ENCODE measurements at places on chromosomes 2 and 18. TPM values are rescaled to one million over a fixed set of nuclear protein-coding genes. Genes with fewer than 3 reads are reported as not detected.

- DNase-seq: no peak
Observed at GRCh38 chr2:113084249-113085000, 16.7 kb downstream of the IL1F10 start.

GRCh38 chr2:29241341-29241740, 126.1 kb downstream of the CLIP4 start:
- no peak for DNase-seq

GRCh38 chr18:1774261-1774660, 797.0 kb downstream of the METTL4 start:
- no peak for DNase-seq

DNA sequence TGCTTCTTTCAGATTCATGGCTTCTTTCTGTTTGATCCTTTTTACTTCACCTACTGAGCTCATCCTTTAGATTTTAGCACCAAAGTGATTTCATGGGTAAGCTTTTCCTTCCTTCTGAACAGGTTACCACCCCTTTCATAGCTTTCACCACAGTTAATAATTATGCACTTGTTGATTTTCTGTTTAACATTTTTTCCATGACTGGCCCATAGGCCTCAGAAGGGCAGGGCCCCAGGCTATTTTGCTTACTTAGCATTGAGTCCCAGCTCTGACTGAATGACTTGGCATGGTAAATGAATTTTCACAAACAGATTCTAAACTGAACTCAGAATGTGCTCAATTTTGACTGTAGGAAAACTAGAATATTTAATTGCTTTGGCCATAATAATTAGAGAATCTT, 177.0 kb downstream of the GCA start:
- DNase-seq: no peak

GRCh38 chr2:44477657-44478414, 116.1 kb downstream of the CAMKMT start:
- DNase-seq: no peak

DNA sequence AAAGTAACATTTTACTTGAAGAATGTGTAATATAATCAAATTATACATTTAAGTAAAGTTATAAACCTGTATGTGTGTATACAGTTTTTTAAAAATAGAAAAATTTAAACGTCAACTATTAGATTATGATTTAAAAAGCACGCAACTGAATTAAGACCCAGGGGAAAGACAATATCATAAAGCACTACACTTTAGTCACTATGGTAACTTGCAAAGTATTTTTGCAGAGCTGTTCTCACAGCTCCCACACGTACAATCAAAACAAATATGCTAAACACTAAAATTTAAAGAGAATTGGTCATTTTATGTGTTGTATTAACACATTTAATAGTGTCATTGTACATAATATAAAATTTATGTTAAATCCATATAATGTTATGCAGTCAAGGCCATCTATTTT, 59.7 kb downstream of the FTCDNL1 start:
- DNase-seq: no peak

GRCh38 chr2:228731517-228731916, 539.6 kb downstream of the PID1 start:
- DNase-seq: no peak

DNA sequence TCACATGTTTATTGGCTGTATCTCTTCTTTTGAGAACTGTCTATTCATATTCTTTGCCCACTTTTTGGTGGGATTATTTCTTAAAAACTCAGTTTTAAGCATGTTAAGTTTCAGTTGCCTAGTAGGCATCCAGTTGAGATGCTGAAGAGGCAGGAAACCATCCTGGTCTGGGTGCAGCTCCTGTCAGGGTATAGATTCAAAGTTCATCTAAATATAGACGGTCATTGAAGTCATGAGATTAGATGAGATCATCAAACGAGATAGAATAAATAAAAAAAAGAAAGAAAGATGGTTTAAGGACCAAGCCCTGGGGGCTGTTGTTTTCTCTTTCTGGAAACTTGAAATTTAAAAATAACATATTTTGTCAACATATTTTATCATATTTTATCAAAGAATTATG, 9.2 kb upstream of the DNAH7 start:
- no peak for DNase-seq

Gene DQX1
- not detected for polyA plus RNA-seq

Gene SLC19A3
- polyA plus RNA-seq: 3.5 TPM

Gene TBR1
- 0.02 TPM for polyA plus RNA-seq
